ENCODE measurements at places on chromosomes 2 and 18.

- no peak for DNase-seq
These were observed 62.5 kb downstream of the RPIA start for GRCh38 chr2:88753833-88754584.

GRCh38 chr18:23073996-23074606 is 61.2 kb upstream of the CABLES1 start:
- no peak for DNase-seq

- no peak for DNase-seq
These were observed 3.8 kb downstream of the SIX2 start for GRCh38 chr2:45005261-45006002.

GRCh38 chr2:176056406-176056805 is 27.4 kb downstream of the EVX2 start:
- DNase-seq, result no peak

DNA sequence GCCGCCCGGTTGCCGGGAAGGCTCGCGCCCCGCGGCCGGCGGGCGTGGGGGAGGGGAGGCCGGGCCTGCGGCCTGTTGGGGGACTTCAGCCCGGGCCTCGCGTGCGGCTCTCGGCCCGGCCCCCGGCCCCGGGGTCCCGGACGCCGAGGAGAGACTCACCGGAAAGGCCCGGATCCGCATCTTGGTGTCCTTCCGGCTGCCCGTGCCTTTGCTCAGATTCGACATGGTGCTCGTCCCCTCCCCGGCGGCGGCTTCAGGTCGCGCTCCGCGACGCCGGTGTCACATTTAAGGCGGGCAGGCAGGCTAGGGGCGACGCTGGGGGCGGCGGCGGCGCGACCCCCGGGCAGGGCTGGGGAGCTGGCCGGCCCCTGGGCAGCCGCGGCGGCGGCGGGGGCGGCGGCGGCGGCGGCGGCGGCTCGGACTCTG is 365 bp downstream of the CUL3 start:
- no peak for DNase-seq

GRCh38 chr18:9474108-9474982 is 968 bp upstream of the RALBP1 start:
- no peak for DNase-seq

- no peak for DNase-seq
These were observed 41.6 kb downstream of the LPIN1 start for GRCh38 chr2:11787991-11788390.

DNA sequence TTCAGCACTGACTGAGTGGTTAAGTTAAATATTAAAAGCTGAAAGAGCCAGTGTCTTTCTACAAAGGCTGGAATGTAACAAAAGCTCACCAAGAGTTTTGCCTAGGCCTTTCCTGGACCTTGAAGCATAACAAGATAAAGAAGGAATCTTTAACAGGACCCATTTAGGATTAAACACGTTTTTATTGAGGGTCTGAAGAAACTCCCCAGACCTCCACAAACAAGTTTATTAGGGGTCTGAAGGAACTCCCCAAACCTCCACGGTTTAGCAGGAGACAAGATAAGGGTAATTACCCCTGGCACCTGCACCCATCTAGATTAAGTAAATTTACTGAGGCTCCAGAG is 104.0 kb downstream of the ACAA2 start:
- DNase-seq, result no peak

DNA sequence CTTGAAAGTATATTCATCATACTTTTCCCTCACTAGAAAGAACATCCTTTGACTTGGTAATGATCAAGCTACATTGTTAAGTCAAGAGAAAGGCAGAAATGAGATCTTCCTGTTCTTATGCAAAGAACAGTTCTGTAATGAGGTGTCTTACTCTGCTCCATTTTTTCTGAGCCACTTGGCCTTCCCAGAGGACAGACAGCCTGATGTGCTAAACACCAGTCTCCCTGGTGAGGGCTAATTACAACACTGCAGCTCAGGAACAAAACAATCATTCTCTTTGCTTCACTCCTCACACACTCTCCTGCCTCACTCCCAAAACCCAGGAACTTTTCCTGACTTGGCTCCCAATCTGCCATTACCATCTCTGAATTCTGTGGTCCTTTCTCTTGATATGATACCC is 25.6 kb downstream of the TACR1 start:
- no peak for DNase-seq

- no peak for DNase-seq
These were observed 97.5 kb downstream of the TANC1 start for GRCh38 chr2:159065891-159066290.

GRCh38 chr2:108629417-108629816 is 89.9 kb upstream of the RANBP2 start:
- no peak for DNase-seq

Data from cortex of kidney (tissue), 1 donor.